Renal cortex interstitium (tissue), 15 donors: ENCODE measurements at places on chromosomes 6 and 20.

- DNase-seq: no peak
These were observed 57.9 kb downstream of the HLA-A start for GRCh38 chr6:30000156-30000791.

DNA sequence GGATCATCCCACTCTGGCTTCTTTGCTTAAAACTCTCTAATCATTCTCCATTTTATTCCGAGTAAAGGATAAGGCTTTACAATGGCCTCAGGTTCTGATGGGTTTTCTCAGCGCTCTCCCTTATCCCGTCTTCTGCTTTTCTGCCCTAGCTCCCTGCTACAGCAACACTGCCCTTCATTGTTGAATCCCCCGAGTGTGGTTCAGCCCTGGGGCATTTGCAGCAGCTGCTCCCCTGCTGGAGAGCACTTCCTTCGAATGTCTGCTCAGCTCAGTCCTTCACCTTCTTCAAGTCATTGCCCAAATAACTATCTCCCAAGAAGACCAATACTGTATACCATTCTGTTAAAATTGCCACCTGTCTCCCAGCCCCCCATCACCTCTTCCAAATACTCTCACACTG lies 111.8 kb downstream of the TBXT start:
- DNase-seq: no peak

GRCh38 chr6:76683985-76684384 lies 611.5 kb upstream of the IMPG1 start:
- no peak for DNase-seq

- no peak for DNase-seq
These were observed 70.4 kb downstream of the COL12A1 start for GRCh38 chr6:75135450-75135849.

DNA sequence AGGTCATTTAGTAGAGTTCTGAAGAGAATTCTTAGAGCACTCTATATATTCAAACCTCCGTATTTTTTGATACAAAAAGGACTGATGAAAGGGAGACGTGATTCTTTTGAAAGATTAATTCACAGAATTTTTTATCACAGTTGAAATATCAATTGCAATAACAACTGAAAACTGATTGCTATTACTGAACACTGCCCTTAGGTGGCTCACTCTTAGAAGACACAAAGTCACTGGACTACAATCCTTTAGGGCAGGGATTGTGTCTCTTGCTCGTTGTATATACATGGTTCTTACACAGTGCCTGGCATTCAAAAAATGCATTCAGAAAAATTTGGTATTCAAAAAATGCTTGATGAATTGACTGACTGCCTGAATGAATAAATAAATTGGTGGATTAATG lies 17.1 kb upstream of the CALHM6 start:
- DNase-seq: no peak
